A549 treated with AZD2906 at 1 μM for 4 hours (cell line): ENCODE measurements at places on chromosomes 6 and 20. TPM values are rescaled to one million over a fixed set of nuclear protein-coding genes. Genes with fewer than 3 reads are reported as not detected.

MGME1 gene
- total RNA-seq, result 37.7 to 43.0 TPM (median 38.8 TPM) in 5 replicates

KHDRBS2 gene
- total RNA-seq, result not detected in 5 replicates

UBE2C gene
- total RNA-seq, result 217 to 241 TPM (median 229 TPM) in 5 replicates

CST1 gene
- total RNA-seq, result 0.80 to 2.1 TPM (median 1.2 TPM) in 5 replicates

SLC22A16 gene
- 0.21 TPM in 1 of 5 replicates, not detected in the others for total RNA-seq

SIM1 gene
- total RNA-seq, result not detected in 5 replicates

SLC25A27 gene
- 0.12 to 0.59 TPM (median 0.40 TPM) in 5 replicates for total RNA-seq

TREM2 gene
- 0.07 TPM in 1 of 5 replicates, not detected in the others for total RNA-seq

PNPLA1 gene
- total RNA-seq, result not detected in 5 replicates

THBS2 gene
- 0.02 to 0.05 TPM (median 0.03 TPM) in 4 of 5 replicates, not detected in the other for total RNA-seq

SOBP gene
- total RNA-seq, result 0.60 to 0.93 TPM (median 0.66 TPM) in 5 replicates

CTCFL gene
- 0.02 TPM in 2 of 5 replicates, not detected in the others for total RNA-seq

SOX18 gene
- 1.6 to 2.9 TPM (median 2.6 TPM) in 5 replicates for total RNA-seq

IRAK1BP1 gene
- total RNA-seq, result 0.66 to 0.84 TPM (median 0.68 TPM) in 5 replicates

CDH22 gene
- 0.02 to 0.10 TPM (median 0.03 TPM) in 4 of 5 replicates, not detected in the other for total RNA-seq

ETV7 gene
- total RNA-seq, result 0.08 to 0.20 TPM (median 0.13 TPM) in 4 of 5 replicates, not detected in the other

CFAP206 gene
- total RNA-seq, result 0.34 to 0.58 TPM (median 0.48 TPM) in 5 replicates

PBX2 gene
- 14.1 to 17.3 TPM (median 15.9 TPM) in 5 replicates for total RNA-seq

TUBB1 gene
- total RNA-seq, result 0.02 to 0.03 TPM (median 0.03 TPM) in 4 of 5 replicates, not detected in the other

DPPA5 gene
- total RNA-seq, result not detected in 5 replicates

ZNF341 gene
- total RNA-seq, result 2.7 to 4.7 TPM (median 3.9 TPM) in 5 replicates

OOEP gene
- total RNA-seq, result not detected in 5 replicates

C6orf58 gene
- 0.07 to 0.18 TPM (median 0.13 TPM) in 5 replicates for total RNA-seq

AKAP12 gene
- total RNA-seq, result 120 to 196 TPM (median 153 TPM) in 5 replicates

CNR1 gene
- total RNA-seq, result 1.8 to 2.4 TPM (median 1.9 TPM) in 5 replicates

TAGAP gene
- not detected in 5 replicates for total RNA-seq

PDYN gene
- 0.03 TPM in 1 of 5 replicates, not detected in the others for total RNA-seq

LAMA4 gene
- total RNA-seq, result 0.71 to 1.3 TPM (median 1.1 TPM) in 5 replicates

IPCEF1 gene
- 0.05 to 0.09 TPM (median 0.07 TPM) in 5 replicates for total RNA-seq

MAS1 gene
- total RNA-seq, result 0.01 TPM in 1 of 5 replicates, not detected in the others

ARMC2 gene
- total RNA-seq, result 1.8 to 2.3 TPM (median 2.3 TPM) in 5 replicates

TRIM39 gene
- total RNA-seq, result 6.3 to 8.6 TPM (median 6.9 TPM) in 5 replicates

PTCRA gene
- total RNA-seq, result not detected in 5 replicates

LBP gene
- total RNA-seq, result 1.1 to 1.4 TPM (median 1.2 TPM) in 5 replicates

SRSF6 gene
- 94.8 to 109 TPM (median 103 TPM) in 5 replicates for total RNA-seq

RBM12 gene
- total RNA-seq, result 74.1 to 88.6 TPM (median 81.7 TPM) in 5 replicates

SPDEF gene
- 1.3 to 1.9 TPM (median 1.8 TPM) in 5 replicates for total RNA-seq

SPATA25 gene
- total RNA-seq, result 0.23 to 0.48 TPM (median 0.30 TPM) in 5 replicates

DNAAF9 gene
- total RNA-seq, result 5.7 to 7.1 TPM (median 6.6 TPM) in 5 replicates

ADGRF5 gene
- total RNA-seq, result 0.01 to 0.10 TPM in 2 of 5 replicates, not detected in the others

DACT2 gene
- total RNA-seq, result 0.02 to 0.12 TPM (median 0.07 TPM) in 5 replicates
